ENCODE measurements at places on chromosomes 5 and 9.

DNA sequence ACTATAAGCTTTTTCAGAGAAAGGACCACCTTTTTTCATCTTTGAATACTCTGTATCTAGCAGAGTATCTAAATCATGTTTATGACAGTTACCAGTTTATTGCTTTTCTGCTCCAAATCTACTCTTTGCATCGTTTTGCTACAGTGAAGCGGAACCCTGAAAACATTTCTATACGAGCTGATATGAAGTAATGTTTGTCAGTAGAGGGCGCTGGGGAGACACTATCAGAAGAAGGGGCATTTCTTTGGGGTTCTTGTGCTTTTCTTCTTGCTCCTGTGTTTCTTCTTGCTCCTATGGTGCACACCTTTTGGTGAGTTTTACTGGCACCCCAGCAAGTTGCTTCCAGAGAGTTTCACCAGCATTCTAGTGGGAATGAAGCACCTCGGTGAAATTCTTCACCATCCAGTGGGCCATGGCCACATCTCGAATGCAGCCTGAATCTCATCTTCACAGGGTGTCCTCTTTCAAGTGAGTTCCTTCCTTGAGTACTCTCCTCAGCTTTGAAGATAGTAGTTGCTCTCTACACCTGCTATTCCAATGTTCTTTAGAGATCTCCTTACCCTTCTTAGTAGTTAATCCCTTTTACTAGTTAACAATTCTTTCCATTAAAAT lies 98.4 kb downstream of the FGF1 start:
- peak; percentile 10 for DNase-seq

DNA sequence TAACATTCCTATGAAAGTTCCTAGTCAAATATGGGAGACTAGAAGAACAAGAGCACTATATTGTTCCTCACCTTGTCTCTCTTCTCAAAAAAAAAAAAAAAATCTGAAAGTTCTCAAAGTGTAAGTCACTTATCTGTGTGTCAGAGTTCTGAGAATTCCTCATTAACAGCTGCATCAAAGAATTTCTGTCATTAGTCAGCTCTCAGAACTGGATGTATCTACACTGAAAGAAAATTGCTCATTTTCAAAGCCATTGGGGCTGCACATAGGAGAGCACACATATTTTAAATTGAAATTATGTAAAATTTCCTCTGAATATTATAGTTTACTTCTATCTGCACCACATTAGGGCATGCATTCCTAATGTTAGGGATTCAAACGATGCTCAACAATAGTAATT lies 99.5 kb upstream of the FTMT start:
- no peak for DNase-seq

DNA sequence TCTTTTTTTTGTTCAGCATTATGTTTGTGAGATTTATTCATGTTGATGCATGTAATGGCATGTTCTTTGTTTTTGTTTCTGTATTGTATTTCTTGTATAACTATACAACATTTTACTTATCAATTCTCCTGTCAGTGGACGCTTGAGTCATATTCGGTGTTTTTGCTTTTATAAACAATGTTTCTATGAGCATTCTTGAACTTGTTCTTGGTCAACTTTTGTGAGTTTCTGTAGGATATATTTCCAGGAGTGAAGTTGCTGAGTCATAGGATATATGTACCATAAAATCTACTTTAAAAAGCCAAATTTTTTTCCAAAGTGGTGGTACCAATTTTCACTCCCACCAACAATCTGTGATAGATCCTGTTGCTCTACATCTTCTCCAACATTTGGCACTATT lies 104.8 kb downstream of the VCAN start:
- no peak for DNase-seq

DNA sequence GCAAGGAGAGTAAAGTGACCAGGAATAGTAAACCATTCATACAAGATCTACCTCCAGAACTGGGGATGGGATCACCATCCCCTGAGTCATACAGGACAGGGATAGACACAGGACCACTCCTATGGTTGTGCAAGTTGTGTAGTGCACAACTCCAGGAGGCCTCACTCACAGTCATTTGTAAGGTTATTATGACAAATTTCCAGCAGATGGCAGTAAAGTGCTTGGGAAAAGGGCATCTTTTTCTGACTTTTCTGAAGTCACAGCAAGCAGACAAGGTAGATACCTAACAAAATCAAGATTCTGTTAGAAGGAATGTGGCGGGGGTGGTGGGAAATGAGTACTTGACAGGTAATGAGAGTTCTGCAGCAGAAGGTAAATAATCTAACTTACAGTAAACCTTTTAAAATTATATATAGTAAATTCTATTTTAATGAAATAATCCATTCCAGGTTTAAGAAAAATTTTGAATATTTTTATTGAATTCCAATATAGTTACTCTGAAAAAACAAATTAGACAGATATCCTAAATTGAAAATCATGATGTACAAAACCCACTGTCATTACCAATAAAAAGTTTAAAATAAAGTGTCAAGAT lies 16.7 kb upstream of the KIF27 start:
- DNase-seq = peak; percentile 84

- no peak for DNase-seq
Measured at GRCh38 chr9:75064307-75065025, 23.5 kb downstream of the NMRK1 start.

DNA sequence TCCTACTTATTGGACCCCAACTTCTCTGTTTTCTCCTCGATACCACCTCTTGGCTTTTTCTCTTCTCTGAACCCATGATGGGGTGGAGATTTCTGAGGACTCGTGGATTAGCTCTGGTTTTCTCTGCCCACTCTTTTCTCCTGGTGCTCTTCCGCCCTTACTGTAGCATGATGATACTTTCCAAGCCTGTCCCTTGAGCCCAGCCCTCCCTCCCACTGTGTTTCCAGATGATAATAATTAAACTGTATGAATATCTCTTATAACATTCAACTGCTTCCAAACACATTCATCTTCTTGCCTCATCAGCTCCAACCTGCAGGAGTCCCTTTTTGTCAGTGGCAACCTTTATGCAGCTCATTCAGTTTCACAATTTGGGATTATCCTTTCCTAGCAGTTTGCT lies 494.2 kb upstream of the KLF4 start:
- DNase-seq = no peak

GRCh38 chr5:135989686-135990085 lies 34.9 kb upstream of the LECT2 start:
- DNase-seq = peak; percentile 14

DNA sequence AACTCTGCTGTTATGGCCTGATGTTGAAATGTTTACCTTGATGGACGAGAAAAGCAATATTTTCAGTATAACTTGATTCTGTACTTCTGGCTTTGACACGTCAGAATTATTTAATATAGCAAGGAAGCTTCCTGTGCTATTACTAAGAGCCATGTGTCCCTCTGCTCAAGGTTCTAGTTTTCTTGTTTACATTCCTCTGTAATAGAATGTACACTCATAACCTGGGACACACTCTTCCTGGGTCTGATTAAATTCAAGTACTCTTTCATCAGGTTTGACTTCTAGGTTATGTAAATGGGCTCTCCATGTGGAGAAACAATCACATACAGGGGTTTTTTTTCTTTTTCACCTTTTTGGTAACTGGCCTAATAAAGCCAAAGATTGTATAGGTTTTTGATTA lies 33.1 kb downstream of the GTF3C4 start:
- DNase-seq = no peak

DNA sequence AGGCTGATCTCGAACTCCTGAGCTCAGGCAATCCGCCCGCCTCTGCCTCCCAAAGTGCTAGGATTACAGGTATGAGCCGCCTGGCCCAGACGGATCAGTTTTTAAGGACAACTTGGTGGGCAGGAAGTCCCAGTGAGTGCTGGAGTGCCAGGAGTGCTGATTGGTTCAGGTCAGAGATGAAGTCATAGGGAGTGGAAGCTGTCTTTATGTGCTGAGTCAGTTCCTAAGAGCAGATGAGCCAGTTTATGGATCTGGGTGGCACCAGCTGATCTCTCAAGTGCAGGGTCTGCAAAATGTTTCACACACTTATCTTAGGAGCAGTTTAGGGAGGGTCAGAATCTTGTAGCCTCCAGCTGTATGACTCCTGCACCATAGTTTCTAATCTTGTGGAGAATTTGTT lies 292.1 kb upstream of the ELAVL2 start:
- DNase-seq = no peak

Measured in hematopoietic multipotent progenitor cell treated with erythropoietin and hydrocortisone succinate and interleukin-3 and kit ligand, for 15 days (in vitro differentiated cells).